T follicular helper cell (primary cell): ENCODE measurements at places on chromosomes 16 and 17.

DNA sequence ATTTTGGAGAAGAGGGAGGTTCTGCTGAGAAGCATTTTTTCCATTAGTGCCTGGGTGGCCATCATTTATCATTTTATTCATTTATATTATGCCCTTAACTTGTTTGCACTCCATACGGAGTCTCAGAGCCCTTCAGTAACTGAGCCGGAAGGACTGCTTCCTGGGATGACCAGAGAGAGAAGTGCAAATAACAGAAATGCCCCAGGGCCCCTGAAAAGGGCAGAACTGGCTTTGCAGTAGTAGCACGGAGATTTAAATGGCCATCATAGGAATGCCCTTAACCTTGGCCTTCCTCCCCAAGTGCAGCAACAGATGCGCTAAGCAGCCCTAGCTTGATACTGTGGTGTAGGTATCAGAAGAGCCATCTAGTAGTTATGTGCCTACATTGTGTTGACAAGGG is 58.5 kb downstream of the NUP93 start:
- DNase-seq, result no peak

- DNase-seq, result no peak
Measured at GRCh38 chr16:2854700-2855309, 3.2 kb downstream of the PRSS22 start.

DNA sequence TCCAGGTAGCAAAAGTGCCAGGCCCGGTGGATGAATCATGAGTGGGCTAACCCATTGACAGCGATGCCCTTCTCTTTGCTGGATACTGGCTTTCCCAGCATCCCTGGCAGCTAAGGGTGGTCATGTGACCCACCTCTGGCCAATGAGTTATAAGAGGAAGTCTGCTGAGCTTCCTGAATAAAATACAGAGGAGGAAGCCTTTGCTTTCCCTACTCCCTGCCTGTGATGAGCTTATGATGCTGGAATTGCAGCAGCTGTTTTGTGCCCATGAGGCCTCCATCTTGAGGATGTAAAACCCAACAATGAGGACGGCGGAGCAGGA is 15.0 kb upstream of the ATP2A3 start:
- DNase-seq, result no peak

DNA sequence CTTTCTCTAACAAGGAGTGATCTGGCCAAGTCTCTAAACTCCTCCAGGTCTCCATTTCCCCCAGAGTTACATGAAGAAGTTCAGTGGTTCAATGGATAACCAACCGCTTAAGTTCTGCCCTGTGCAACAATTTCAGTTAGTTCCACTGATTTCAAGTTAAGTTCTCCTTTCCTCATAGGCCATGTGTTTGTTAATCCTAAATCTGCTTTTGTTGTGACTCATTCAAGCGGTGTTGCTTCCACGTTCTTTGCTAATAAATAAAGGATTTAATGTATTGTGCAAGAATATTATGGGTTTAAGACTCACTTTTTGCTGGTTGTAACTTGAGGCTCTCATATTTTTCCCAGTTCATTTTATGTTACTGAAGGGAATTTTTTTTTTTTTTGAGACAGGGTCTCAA is 36.3 kb downstream of the GNA13 start:
- DNase-seq, result no peak
